ENCODE measurements at places on chromosomes 6 and 20.

DNA sequence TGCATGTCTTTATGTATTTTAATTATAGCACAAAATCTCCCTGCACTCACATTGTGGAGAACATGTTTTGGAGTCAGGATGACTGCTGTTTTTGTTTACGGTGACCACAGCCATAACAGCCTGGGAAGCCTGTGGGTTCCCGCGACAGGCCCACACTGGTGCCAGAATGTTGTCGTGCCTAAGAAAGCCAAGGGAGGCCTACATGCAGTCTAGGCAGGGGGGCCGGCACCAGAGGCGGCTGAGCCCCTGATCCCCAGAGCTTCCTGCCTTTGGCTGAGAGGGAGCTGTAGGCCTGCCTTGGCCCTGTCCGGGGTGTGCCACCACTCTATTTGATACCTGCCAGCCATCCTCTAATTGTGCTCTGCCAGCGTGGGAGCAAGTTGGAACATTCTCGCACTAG is 46.7 kb downstream of the TBC1D7 start:
- DNase-seq, result no peak

- no peak for DNase-seq
Observed at GRCh38 chr6:111258615-111259088, 171.3 kb downstream of the SLC16A10 start.

- DNase-seq, result no peak
Observed at GRCh38 chr6:16901782-16902181, 140.5 kb upstream of the ATXN1 start.

DNA sequence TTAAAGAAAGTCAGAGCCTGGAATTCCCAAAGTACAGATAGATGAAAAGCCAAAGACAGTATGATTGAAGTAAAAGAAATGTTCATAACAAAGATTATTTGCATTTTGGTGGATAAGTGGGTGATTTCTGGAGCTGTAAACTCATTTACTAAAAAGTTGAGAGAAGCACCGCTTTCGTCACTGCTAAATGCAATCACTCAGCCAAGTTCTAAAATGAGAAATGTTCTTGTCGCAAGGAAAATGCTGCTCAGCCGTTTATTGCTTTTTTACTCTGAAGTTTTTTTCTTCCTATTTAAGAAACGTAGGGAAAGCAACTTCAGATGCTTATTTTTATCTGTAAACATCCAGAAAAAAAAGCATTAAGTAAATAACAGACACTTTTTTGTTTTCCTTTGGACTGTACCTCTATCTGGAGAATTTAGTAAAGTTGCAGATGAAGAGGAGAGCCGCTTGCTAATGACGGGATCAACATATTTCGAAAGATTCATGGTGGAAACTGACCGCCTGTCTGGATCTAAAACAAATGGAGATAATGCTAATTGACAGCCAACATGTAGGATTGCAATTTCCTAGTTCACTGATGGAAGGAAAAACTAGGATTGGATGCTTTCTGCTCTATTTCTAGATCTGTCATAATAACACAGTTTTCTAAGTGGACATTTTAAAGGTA is 93.8 kb upstream of the BCLAF1 start:
- DNase-seq, result no peak

DNA sequence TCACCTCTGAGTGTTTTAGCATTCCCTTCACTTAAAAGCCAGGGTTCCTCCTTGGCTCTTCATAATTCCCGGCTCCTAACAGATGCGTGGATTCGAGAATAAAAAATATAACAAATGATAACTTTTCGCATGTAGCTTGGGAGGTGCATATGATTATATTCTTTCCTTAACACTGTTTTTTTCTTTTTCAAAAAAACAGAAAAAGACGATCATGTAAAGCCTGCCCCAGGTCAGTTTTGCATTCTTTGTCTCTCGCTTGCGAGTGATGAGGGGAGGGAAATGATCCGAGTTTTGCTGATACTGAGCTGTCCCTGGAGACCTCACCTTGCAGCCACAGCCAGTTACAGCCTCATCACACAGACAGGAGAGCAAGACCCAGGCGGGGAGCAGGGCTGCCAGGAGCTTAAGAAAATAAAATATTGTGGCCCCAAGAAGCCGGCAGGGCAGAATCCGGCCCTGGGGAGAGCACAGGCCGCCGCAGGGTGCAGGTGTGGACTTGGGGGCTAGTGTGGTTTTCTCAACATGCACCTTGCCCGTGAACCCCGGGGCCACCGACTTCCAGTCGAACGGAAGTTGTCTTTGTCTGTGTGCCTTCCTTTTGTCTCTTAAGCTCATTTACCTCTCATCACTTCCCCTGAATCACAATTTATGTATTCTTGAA is 301.8 kb downstream of the TAF4 start:
- no peak for DNase-seq

GRCh38 chr6:168045706-168046620 is 33.0 kb downstream of the FRMD1 start:
- no peak for DNase-seq

DNA sequence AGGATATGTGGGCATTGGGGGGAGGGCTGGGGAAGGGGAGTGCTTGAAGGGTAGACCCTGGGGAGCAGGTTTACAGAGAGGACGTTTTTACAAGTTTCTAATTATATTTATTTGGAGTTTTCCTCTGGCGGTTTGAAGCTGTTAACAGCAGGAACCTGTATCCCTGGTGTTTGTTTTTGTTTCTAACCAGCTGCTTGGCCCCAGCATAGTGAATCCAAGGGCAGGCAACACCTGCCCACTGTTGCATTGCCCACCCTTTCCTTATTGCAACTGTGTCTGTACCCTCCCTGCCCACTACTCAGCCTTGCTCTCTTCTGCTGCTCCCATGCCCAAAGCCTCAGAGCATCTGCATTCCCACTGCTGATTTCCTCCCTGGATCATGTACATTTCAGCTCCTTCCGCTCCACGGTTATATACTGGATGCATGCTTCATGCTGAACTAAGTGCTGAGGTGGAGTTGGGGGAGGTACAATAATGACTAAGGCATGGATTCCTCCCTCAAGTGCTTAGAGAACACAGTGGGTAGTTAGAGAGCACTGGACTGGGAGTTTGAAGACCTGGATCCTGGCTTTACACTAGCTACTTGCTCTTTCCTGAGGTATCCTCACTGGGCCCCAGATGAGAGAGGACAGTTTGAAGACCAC is 6.0 kb downstream of the SCUBE3 start:
- DNase-seq, result no peak

DNA sequence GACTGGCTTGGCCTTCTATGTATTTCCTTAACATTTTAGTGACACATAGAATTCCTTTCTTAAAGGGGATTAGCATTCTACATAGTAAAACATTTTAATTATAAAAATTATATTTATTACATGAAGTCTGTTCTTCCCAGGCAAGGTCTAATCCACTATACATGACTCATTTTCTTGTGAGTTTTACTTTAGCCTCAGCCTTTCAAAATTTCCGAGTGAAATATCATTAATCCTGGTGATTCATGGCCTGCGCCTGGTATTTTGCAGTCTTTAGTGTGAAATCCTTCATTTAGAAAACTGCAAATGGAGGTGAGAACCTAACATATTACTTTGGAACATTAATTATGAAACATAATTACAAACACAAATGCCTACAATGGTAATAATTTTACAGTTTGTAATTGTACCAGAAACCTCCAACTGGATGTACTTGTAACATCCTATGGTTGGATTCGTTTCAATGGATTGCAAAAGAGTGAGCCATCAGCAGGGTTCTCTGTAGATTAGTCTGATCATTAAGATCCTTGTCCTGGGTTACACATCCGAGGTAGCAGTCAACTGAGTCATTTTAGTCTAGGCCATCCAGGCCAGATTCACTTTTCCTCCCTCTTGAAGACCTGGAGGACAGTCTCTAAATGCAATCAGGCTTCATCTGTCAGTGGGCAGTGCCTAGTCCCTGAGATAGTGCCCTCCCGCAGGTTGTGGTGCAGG is 272.0 kb downstream of the PACRG start:
- DNase-seq, result no peak

GRCh38 chr6:117976030-117976651 is 69.1 kb downstream of the SLC35F1 start:
- no peak for DNase-seq

DNA sequence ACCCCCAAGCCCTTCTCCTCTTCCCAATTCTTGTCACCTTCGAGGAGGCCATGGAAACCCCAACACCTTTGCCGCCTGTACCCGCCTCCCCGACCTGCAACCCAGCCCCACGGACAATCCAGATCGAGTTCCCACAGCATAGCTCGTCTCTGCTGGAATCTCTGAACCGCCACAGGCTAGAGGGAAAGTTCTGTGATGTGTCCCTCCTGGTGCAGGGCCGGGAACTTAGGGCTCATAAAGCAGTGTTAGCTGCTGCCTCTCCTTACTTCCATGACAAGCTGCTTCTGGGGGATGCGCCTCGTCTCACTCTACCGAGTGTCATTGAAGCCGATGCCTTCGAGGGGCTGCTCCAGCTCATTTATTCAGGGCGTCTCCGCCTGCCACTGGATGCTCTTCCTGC is 675 bp downstream of the ZBTB9 start:
- no peak for DNase-seq

DNA sequence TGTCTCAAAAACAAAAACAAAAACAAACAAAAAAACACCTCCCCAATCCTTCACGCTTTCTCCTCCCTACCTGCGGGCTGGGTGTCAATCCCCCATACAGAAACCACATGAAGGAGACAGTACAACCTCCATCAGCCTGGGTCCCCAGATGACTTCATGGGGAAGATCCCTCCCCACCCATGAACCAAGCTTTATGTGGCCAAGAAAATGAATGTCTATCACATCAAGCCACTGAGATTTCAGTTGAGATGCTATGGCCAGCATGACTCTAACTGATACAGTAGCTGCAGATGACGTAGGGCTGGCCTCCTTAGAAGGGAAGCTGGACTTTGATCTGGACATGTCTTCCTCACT is 21.2 kb upstream of the BNIP5 start:
- DNase-seq, result no peak
